ENCODE measurements at places on chromosomes 5 and 9.

DNA sequence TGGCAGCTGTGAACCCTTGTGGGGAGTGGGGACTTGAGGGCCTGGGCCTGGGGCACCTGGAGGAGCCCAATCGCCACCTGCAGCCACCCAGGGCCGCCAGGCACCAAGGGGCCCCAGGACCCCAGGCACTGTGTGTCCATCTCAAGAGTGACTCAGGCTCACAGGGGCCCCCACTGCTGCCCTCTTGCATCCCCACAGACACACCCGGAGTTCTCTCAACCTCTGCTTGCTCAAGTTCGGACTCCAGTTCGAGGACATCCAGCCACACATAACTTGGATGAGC lies 51.9 kb downstream of the MRPL36 start:
- no peak for DNase-seq

- DNase-seq, result no peak
Measured at GRCh38 chr9:114054191-114054690, 23.9 kb downstream of the AMBP start.

DNA sequence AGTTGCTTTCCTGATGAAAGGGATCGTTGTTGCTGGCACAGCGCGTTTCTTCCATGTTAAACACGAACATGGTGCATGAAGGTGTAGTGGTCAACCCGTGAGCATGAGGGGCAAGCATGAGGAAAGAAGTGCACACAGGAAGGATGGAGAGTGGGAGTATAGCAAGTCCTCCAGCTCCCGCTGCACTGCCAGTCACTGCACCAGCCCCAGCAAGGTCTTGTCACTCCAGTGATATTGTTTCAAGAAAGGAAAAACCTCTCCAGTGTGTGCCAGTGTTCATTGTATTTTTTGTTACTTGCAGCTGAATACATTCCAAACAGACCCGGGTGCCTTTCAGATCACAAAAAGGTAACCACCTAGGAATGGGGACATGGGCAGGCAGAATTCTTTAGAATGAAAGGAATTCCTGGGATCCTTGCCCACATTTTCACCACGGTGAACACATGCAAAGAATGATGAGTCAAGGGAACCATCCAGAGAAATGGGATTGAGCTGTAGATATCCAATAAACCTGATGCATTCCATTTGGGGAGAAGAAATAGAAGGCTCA lies 186.3 kb downstream of the AOPEP start:
- DNase-seq, result no peak

GRCh38 chr5:4983701-4984100 lies 156.4 kb upstream of the ADAMTS16 start:
- DNase-seq, result no peak

DNA sequence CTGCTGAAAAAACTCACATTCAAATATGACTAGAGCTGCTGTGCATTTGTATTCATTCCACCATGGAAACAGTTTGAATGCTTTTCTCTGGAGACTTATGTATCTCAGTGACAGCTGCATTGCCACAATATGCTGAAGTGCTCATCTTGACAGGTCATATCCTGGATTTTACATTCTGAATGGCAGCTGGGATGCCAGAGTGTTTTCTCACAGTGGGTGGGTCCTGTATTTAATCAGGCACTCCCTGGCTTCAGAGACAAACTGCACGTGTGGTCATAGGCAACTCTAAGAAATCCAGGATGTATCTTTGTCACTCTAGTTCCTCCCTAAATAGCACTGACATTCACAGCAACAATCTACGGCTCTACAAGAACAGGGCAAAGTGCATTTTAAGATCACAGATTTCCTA lies 75.6 kb downstream of the ST8SIA4 start:
- DNase-seq, result no peak

- DNase-seq, result no peak
Measured at GRCh38 chr5:163478982-163479271, 18.5 kb downstream of the HMMR start.

GRCh38 chr5:77912721-77913120 lies 136.6 kb upstream of the TBCA start:
- DNase-seq, result no peak

DNA sequence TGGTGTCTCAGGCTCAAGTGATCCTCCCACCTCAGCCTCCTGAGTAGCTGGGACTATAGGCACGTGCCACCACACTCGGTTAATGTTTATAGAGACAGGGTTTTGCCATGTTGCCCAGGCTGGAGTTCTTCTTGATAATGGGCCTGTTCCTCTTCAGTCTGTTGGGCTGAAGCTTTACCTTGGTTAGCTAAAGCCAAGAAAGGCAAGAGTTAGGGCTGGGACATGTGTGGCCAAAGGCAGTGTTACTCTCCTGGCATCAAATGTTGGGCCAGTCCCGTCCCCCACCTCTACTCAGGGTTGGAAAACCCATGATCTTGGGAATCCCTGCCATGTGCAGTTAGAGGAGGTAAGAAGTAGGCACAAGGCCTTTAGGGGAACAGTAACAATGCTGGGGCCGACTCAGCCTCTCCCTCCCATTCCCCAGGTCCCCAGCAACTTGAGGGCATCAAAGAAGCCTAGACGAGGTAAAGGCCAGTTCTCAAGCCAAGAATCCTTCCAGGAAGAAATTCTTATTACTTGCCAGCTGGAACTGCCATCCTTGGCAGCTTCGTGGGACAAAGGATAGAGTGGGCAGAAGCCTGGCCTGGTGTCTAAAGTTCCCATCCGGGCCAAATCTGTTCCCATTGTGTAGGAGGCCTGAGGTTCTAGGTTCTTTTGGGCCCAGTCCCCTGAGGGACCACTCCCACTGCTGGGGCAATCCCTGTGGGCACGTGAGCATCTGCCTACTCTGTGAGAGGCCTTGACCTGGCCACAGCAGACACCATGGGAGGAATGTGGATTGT lies 4.5 kb downstream of the EGR1 start:
- DNase-seq, result no peak

DNA sequence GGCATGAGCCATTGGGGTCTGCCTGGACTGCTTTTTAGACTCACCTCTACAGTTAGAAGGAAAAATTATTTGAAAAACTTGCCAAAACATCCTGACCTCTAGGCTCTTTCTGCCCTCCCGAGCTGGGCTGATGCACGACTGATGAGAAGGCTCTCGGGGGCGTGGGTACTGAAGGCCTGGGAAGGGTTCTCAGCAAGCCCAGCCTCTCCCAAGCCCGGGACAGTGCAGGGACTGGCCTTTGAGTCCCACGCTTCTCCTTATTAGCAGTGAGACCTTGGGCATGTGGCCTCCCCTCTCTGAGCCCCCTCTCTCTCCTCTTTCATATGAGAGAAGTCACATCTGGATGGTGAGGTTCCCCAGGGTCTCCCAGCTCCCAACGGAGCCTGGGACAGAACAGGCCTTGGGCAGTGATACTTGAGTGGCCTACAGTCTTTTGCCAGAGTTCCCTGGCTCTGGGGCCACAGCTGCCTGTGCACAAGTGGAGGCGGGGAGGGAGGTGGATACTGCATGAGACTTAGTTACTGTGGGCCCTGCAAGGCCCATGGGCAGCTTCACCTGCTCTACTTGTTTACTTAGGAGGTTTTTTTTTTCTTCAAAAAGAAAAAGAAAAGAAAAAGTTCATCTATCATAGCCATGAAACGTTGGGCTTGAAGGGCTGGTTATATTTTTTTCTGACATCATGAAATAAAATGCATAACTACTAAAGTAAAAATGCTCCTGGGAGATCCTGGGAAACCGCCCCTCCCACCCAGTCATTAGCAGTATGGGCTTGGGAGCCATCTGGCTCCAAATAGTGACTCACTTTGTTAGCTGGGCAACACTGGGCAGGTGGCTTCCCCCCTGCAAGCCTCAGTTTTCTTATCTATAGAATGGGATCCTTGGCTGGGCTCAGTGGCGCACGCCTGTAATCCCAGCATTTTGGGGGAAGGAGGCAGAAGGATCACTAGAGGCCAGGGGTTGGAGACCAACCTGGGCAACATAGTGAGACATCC lies 139.4 kb downstream of the GAPVD1 start:
- no peak for DNase-seq

DNA sequence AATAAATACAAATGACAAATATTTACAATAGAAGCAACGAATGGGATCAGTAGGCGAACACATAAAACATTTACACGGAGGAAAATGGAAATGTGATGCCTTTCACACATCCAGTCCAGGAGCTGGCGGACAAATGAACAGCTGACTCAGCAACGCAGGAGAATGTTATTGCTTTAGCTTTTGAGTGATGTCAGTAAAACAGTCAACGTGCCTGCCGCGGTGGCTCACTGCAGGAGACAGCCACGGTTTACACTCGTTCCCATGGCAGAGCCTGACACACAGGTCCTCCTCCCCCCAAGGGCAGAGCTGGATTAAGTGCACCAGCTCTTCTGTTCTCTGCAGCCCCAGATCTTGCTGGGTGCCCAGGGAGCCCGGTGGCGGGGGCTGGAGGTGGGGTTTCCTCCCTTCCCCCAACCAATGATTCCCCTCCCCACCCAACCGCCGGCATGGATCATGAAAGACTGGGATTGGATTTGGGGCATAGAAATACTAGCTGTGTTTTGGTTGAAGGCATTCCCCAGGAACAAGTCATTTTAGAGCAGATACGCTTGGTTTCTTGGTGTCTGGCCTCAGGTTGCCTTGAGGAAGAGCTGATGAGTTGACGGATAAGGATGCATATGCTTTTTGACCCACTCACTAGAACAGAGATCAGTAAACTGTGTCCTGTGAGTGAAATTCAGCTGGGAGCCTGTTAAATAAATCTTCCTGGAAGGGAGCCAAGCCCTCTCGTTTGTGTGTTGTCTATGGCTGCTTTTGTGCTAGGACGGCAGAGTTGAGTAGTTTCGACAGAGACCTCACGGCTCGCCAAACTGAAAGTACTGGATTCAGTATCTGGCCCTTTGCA lies 12.5 kb downstream of the STC2 start:
- no peak for DNase-seq

- DNase-seq, result no peak
Measured at GRCh38 chr5:93247105-93247504, 333.9 kb downstream of the NR2F1-AS1 start.

- no peak for DNase-seq
Measured at GRCh38 chr5:41869151-41869723, 988 bp downstream of the OXCT1 start.

GRCh38 chr9:80560976-80561375 lies 989.2 kb downstream of the TLE4 start:
- no peak for DNase-seq

GRCh38 chr9:11194246-11194645 lies 581.4 kb upstream of the PTPRD start:
- no peak for DNase-seq

DNA sequence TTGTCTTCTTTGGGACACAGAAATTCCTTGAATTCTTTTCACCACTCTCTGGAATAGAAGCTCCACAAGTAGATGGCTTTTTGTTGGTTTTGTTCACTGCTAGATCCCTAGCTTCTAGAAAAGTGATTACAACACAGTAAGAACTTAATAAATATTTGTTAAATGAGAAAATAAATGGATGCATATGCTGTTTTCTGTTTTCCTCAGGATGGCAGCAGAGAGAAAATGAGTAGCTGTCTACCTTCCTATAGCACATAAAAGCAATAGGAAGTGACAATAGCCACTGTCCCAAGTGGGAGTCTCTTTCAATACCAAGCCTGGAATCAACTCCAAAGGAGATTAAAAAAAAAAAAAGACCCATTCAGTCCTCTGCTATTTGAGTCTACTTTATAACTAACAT lies 100.6 kb upstream of the NREP start:
- DNase-seq, result no peak

GRCh38 chr5:131571669-131572168 lies 63.3 kb downstream of the RAPGEF6 start:
- no peak for DNase-seq

Data from activated CD4-positive, alpha-beta T cell treated with anti-CD3 and anti-CD28 coated beads for 24 hours (primary cell).